ENCODE measurements at places on chromosomes 3 and 15.

GRCh38 chr3:62876064-62876463, 848 bp upstream of the CADPS start:
- DNase-seq: peak; percentile 38

DNA sequence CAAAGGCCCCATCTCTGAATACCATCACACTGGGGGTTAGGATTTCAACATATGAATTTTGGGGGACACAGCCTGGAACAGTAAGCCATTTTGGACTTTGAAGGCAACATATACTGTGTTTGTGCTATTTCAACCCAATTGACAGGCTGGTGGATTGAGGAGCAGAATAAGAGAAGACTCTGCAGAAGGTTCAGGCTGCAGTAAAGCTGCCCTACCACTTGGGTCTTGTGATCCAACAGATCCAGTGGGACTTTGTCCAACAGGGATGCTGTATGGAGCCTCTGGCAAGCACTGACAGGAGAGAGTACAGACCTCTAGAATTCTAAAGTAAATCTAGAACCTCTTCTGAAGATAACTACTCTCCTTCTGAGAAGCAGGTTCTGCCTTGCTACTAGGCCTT, 1.1 kb upstream of the BCL2L10 start:
- DNase-seq: no peak

DNA sequence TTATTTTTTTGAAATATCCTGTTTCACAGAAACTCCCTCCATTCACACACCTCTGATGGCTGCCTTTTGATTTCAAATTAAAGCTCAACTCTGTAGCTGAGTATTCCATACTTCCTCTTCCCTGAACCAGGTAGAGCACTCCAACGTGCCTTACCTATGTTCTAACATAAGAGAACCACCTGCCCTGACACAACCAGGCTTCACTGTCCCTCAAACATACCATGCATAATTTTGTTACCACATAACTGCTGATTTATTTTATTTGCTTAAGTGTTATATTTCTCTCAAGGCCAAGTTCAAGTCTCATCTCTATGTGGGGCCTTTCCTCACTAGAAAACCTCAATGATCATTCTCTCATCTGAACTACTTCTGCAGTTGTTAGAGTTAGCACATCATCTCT, 209.7 kb downstream of the P3H2 start:
- DNase-seq: no peak

GRCh38 chr3:59101231-59101736, 51.5 kb upstream of the CFAP20DC start:
- DNase-seq: no peak

GRCh38 chr15:31869686-31870307, 160.5 kb upstream of the CHRNA7 start:
- no peak for DNase-seq

- no peak for DNase-seq
These were observed 399.3 kb upstream of the RGMA start for GRCh38 chr15:93488296-93488713.

- peak; percentile 22 for DNase-seq
These were observed 126.7 kb downstream of the MYLK start for GRCh38 chr3:123757281-123757940.

DNA sequence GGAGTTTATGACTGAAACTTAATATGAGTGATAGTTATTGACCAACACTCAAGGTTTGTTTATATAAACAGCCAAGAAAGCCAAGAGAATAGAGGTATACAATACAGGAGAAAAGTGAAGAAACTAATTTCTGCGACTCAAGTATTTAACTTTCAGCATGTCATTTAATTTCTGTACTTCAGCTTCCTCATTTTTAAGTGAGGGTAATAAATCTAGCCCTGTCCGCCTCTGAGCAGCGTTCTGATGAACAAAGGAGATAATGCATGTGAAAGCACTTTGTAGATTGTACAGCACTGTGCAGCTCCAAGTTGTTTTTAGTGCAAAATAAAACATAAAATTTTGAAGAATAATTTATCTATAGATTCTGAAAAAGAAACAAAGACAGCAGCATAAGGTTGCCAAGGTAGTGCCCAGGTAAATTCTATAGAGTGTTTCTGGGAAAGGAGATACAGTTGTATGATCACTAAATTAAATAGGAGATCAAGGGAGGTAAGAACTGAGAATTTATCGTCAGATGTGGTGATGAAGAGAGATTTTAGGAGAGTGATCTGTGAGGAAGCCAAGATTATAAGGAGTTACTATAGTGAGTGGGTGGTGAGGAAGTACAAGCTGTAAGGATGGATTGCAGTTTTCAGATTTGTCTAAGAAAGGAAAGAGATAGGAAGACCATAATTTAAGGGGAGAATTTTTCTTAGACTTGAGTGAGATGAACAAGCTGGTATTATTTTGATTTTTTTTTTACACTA, 71.3 kb downstream of the RASA2 start:
- no peak for DNase-seq

GRCh38 chr3:189308608-189309007, 136.8 kb downstream of the TPRG1 start:
- no peak for DNase-seq

GRCh38 chr3:45453083-45453482, 64.7 kb downstream of the LARS2 start:
- no peak for DNase-seq

DNA sequence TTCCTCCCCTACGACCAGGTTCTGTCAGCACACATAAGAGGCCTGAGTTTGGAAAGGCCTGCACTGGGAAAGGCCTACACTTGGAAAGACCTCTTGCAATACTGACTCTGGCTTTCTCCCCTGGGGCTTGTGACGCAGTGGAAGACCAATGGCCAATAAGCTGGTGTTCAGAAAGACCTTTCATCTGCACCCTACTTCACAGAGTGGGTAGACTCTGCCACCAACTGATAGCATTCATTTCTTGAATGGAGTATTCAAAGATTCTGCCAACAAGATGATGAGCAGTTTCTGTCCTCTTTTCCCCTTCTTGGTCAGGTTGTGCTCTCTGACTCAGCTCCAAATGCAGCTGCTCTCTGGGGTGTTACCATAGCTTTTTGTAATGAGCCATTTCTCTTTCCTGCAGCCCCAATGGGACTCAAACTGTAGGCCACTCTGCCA, 48.8 kb downstream of the TIPARP start:
- DNase-seq: no peak

GRCh38 chr3:196537319-196537984, 22.3 kb upstream of the SMCO1 start:
- peak; percentile 78 for DNase-seq

DNA sequence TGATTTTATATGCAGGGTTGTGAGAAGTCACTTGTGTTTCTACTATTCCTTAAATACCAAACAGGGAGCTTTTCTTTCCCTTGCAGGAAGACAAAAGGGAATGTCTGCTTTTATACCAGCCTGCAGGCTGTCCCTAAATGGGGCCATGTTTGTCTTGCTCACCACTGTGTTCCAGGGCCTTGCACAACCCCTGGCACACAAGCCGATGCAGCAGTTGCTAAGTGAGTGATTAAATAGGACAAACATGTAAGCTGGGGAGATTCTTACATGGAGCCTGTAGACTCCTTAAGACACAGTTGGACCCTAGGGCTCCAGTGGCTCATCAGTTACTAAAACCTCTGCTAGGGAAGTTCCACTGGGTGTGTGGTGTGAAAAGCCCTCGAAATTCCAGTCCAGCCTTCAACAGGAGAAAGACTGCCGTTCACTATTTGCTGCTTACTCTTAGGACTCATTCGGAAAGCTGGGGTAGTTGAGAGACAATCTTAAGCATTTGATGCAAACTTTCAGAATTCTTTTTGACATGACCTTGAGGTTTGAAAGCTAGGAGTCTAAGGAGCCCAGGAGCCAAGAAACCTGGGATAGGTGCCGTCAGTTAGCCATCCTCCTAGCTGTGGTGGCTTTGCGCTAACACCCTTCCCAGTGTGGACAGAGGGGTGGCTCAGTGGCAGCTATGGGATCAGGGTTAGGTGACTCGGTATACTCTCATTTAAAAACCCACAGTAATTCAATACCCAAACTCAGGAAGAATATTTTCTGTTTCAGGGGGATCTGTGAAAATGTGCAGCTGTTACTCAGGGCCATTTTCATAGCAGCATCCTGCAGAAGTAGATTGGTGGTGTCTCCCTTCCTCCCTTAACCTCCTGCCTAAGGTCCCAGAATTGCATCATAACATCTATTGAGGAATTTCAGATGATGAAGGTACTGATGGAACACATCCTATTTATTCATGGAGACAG, 39.1 kb downstream of the SYNM start:
- no peak for DNase-seq

DNA sequence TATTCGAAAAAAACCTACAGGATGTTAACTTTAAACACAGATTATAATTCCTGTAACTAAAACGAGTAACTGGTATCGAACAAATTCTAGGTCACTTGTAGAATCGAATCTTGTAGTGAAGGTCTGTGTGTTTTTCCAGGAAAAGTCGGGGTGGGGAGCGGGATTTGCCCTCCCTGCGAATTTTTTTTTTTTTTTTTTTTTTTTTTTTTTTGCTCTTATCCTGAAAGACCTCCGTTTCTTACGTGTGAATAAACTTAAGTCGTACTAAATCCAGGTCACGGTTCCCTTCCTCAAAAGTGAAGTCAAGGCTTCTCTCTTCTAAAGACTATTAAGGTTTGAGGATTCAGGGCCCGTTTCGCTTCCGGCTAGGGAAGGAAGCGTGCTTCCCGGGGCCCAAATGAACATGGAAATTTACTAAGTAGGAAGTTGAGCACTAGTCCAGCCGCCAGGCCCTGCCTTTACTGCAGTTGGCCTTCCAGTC, 770 bp downstream of the TBC1D5 start:
- DNase-seq: no peak

DNA sequence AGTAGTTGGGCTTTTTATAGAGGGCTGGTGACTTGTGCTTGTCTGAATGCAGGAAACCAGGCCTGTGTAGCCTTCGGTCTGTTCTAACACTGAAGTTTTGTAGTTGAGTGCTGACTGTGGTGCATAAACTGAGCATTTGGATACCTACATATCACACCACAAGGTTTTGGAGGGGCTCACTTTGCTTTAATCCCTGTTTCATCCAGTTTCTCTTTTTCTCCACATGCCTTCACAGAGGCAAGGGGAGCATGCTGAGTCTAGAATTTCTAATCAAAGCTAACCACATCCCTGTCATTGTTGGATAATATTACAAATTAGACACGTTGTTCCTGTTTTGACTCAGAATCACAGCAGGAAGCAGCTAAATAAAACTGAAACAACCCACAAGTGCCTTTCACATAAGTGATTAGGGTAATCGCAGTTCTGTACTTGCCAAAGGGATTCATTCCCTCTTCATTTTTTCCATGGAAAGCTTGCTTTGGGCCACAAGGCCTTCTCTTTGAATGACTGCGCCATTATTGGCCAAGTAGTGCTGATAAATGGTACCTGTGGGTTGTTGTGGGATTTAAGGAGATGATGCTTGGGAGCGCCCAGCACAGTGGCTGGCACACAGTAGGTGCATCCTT, 48.9 kb downstream of the TGFBR2 start:
- peak; percentile 58 for DNase-seq

DNA sequence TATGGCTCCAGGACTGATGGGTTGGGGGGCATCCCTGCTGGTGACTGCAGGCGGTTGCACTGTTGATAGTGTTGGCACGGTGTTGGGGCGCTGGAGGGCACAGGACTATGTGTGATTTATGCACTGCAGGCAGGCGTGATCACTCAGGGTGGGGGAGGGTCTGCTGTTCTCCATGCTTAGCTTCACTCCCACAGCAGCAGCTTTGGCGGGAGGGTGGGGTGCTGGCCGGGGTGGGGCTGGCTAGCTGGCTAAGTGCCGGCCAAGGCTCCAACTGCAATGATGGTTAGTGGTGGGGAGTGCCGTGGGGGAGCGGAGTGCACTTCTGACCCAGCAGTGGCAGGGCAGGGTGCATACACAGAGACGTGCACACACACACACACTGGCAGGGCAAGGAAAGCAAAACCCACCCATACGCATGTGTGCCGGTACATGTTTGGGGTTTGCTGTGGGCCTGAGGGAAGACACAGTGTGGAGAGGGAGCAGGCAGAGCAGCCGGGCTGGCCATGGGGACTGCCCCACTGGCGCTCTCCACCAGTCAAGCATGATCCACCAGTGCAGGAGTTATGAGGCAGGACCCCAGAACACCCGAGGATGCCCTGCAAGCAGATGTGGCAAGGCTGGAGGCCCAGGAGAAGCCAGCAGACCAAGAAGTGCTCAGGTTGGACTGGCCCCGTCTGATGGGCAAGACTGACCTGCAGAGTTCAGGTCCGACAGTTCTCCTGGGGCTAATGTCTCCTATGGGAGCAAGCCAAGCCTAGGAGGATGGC, 16.5 kb upstream of the FGF7 start:
- DNase-seq: no peak

DNA sequence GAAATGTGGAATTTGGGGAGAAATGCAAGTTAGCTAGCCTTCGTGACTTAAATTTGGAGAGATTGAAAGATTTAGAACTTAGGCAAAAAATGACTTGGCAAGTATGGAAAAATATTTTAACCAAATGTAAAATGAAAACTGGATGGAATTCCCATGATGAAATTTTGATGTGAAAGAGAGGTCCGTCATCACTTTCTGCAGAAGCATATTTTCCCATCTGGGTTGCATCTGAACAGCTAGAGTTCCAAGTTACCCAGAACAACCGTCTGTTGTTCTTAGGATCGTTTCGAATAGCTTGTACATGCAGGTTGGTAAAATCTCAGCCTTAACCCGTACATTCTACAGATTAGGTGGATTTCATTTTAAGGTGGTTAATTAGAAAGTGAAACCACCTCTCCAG, 136.3 kb downstream of the GHSR start:
- DNase-seq: no peak

DNA sequence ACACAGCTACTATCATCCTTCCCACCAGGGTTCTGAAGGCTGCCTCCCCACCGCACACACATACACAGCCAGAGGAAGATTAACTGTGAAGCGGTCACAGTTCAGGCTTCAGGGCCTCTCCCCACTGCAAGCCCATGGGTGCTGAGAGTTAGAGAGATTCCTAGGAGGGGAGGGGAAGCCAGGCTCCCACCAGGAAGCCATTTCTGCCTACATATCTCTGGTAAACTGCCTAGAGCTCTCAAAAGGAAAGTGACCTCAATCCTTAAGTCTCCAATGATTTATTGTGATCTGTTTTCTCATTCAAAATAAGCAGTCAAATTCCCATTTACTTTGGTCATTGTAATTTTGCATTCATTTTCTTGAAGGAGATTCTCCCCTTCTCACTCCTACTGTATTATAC, 141.0 kb upstream of the BNIP2 start:
- no peak for DNase-seq

DNA sequence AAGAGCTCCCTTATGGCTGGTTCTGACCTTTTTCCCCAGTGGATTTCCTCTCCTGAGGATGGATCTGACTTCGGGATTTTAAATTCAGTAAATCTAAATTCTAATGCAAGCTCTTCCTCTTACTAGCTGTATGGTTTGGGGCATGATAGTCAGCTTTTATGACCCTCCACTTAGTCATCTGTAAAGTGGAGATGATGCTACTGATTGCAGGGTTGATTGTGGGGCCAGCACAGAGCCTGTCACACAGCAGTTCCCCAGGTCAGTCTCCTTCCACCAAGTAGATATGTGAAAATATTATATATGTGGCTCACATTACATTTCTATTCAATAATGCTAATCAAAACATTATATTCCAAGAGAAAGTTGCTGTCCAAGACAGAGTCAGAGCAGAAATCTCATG, 141.3 kb upstream of the UBE2E1 start:
- DNase-seq: no peak

- DNase-seq: no peak
These were observed 11.7 kb upstream of the P3H2 start for GRCh38 chr3:190132371-190132770.

Measured in activated naive CD4-positive, alpha-beta T cell treated with anti-CD3 and anti-CD28 coated beads, Interleukin-2, amount 10 ng/mL, durations not matched to agents 7 days and 5 days (primary cell).